Activated CD4-positive, alpha-beta memory T cell treated with anti-CD3 and anti-CD28 coated beads for 36 hours (primary cell): ENCODE measurements at places on chromosomes 1 and 21. TPM values are rescaled to one million over a fixed set of nuclear protein-coding genes. Genes with fewer than 3 reads are reported as not detected.
A peak's percentile ranks its signal among the peaks of the same experiment; 100 is the strongest.

- no peak for DNase-seq
Measured at GRCh38 chr1:243548516-243548915, 292.7 kb downstream of the SDCCAG8 start.

Gene CAMK1G
- total RNA-seq: 0.69 TPM

DNA sequence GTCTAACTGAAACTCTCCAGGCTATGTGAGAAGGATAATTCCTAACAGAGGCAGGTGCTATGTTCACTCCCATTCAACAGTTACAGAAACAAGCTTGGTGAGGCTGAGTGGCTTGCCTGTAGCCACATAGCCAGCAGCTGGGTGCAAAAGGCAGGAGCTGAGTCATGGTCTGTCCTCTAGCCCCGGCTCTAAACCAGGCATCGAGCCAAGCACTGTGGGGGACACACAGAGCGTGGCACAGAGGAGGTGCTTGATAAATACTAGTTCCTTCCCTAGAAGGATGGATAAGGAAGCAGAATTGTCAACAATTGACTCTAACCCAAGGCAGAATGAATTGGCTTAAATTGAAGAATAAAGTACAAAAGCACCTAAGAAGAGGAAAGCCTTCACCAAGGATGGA, 10.4 kb upstream of the KCNA2 start:
- peak; percentile 8 for DNase-seq

Gene RIMS3
- total RNA-seq: 4.0 TPM

- no peak for DNase-seq
Measured at GRCh38 chr1:169683661-169684060, 27.8 kb downstream of the SELL start.

Gene KRTCAP2
- 146 TPM for total RNA-seq

GRCh38 chr1:248621770-248622169, 13.1 kb downstream of the OR2T11 start:
- DNase-seq: no peak

Gene RIPK4
- total RNA-seq: 0.24 TPM

Gene BSND
- not detected for total RNA-seq

DNA sequence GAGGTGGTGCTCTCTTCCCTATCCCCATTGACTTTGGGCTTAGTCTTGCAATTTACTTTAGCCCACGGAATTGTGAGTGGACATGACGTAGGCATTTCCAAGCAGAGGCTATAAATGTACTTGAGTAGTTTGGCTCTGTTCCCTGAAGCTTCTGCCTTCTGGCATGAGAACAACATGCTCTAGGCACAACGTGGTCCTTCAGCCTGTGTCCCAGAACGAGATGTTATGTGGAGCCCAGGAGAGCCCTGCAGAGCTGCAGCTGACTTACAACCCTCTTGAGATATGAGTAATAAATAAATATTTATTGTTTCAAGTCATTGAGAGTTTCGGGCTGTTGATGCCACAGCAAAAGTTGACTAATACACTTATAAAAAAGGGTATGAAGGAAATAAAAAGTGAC, 105.2 kb upstream of the HMGB4 start:
- no peak for DNase-seq

Gene KNCN
- not detected for total RNA-seq

DNA sequence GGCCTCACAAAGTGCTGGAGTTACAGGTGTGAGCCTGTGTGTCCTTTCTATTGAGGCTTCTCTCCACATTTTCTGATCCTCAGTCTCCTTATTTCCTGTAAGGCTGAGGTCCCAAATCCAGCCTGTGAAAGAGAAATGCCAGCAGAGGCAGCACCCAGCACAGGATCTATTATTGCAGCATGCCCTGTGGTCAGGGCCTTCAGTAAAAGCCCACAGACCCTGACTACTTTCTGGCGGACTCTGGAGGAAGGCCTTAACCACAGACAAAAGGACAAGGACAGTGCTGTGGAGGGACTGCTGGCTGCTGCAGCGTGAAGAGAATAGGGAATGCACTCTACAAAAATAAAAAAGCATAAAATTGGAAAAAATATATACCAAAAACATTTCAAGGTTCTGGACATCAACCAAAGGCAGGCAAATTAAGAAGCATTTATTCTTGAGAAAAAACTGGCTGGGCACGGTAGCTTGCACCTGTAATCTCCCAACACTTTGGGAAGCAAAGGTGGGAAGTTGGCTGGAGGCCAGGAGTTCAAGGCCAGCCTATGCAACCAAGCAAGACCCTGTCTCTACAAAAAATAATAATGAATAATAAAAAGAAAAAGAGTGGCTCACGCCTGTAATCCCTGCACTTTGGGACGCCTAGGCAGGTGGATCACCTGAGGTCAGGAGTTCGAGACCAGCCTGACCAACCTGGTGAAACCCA, 9.4 kb upstream of the PGD start:
- DNase-seq: no peak

- DNase-seq: no peak
Measured at GRCh38 chr21:44258056-44258725, 3.5 kb downstream of the DNMT3L start.

- no peak for DNase-seq
Measured at GRCh38 chr1:54296666-54297065, 96.7 kb downstream of the MRPL37 start.

DNA sequence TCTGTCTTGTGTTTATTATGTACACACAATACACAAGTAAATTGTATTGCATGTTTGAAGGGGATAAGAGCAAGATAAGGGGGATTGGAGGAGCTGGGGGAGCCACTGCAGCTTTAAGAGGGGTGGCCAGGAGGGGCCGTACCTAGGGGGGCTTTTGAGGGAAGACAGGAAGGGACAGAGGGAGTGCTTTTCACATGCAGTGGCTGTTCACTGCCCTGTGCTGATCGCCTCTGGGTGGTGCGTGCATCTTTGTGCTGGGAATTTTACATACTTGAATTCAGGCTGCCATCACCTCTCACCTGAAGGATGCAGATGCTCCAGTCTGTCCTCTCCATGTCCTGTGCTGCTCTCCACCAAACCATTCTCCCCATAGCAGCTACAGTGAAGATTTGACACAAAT, 179.5 kb downstream of the PTPRU start:
- no peak for DNase-seq

Gene TMEM200B
- 1.5 TPM for total RNA-seq

DNA sequence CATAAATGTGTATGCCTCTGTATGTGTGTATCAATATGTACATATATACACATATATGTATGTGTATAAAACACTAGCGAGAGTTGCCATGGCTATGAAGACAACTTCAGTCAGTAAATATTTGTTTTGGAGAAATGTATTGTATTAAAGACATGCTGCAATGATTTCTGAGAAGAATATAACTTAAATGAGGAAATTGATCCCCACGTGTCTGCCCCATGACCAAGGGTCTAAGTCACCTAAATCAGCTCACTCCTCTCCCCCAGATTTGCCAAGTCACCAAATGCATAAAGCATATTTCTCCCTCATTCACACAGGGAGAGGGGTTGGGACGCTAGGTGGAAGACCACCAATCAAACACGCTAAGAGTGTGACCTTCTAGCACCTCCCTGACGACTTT, 58.3 kb upstream of the LYST start:
- DNase-seq: no peak

DNA sequence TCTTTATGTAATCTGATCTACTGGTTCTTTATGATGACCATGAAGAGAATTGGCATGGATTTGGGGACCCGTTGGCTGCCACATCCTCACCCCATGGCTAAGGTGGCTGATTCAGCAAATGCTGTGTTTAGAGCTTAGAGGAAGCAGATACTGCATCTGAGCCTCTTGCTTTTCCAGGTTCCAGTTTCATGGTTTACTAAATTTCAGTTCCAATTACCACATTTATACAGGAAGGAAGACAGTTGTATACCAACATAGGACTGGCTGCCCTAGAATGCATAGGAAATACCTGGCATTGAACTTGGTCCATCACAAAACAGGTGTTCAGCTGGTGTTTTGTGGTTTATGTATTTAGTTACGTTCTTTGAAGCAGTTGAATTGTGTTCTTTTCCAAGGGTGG, 107.1 kb downstream of the ST3GAL3 start:
- DNase-seq: no peak
